ENCODE measurements at places on chromosomes 5 and 9.

DNA sequence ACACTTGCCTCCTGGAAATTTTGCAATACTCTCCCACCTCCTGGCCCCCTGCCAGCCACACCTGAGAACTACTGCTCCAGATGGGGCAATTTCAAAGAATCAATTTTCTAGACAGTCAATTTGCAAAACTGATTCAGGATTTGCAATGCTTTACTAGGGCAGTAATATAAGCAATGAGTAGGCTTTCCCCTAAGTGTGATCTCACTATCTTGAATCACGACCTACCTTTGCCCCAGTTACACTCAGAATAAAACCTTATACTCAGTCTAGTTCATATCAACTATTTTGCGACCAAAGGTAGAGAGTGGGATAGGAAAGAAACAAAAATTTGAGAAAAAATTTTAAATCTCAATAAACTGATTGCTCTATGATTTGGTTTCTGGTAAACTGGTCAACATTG lies 54.4 kb downstream of the DROSHA start:
- DNase-seq: no peak

- DNase-seq: peak; percentile 52
These were observed 36.5 kb upstream of the GLDC start for GRCh38 chr9:6681957-6682501.

DNA sequence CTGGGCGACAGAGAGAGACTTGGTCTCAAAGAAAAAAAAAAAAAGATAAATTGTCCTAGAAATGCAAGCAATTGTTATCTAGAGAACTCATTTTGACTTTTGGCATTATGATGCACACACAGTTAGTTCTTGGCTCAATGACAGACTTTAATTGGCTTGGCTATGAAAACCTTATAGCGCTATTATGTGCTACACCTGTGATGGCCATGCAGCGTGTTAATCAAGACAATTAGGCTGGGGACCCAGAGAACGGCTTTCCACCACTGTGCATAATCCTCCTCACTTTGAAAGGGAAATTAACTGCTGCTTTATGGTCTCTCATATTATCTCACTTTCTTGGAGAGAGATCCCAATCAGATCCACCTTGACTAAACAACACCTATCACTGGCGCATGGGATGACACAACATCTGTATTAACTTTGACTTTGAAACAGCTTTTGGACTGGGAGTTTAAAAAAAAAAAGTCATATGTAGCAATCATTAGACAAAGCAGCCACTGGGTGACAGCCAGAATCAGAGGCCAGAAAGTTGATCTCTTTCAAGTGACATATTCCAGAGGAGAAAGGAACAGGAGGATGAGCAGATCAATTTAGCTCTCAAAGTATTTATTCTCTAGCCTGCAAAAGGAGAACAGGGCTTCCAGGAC lies 132.5 kb downstream of the PPP2R2B start:
- DNase-seq: no peak

DNA sequence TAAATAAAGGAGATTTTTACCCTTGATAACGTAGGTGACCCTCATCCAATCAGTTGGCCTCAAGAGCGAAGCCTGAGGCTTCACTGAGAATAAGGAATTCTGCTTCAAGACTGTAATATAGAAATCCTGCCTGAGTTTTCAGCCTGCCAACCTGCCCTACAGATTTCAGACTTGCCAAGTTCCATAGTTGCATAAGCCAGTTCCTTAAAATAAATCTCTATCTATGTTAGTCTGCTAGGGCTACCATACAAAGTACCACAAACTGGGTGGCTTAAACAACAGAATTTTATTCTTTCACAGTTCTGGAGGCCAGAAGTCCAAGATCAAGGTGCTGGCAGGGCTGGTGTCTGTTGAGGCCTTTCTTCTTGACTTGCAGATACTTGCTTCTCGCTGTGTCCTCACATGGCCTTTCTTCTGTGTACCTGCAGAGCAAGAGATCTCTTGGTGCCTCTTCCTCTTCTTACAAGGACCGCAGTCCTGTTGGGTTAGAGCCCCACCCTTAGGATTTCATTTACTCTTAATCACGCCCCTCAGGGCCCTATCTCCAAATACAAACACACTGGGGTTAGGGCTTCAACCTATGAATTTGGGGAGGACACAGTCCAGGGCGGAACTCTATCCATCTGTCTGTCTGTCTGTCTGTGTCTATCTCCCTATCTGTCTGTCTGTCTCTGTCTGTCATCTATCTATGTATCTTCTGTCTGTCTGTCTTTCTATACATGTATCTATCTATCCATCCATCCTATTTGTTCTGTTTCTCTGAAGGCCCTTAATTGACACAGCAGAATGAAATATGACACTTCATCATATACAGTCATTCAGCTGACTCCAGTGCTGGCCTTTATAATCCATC lies 17.0 kb upstream of the CMBL start:
- no peak for DNase-seq

DNA sequence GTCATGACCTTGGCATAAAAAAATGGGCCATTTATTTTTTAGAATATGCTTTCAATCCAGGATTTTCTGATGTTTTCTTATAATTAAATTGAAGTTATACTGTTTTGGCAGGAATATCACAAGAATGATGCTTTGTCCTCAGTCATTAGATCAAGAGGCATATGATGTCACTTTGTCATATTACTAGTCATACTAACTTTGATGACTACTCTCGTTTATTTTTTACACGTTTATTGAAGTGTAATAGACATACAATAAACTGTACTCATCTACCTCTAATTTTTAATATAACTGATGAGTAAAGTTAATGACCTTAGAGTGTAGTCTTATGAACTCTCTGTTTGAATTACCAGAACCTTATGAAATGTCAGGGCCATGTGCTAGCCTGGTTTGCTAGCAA lies 56.4 kb downstream of the PBX3 start:
- DNase-seq: no peak

DNA sequence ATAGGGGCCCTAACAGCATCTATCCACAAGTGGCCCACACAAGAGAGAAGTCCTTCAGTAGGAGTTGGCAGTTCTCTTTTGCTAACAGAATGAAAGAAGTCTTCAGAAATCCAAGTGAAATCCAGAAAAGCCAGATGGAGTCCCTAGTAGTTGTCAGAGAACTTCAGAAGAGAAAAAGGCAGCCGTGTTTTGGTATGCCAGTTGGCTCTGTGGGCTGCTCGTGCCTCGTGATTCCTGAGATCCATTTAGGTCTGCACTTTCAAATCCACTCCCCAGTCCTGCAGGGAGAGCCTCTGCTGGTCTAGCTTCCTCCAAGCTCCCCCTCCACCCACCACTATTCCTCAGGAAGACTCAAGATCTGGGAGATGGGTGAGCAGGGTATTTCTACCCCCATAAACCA lies 69.0 kb downstream of the CFAP90 start:
- DNase-seq: no peak

DNA sequence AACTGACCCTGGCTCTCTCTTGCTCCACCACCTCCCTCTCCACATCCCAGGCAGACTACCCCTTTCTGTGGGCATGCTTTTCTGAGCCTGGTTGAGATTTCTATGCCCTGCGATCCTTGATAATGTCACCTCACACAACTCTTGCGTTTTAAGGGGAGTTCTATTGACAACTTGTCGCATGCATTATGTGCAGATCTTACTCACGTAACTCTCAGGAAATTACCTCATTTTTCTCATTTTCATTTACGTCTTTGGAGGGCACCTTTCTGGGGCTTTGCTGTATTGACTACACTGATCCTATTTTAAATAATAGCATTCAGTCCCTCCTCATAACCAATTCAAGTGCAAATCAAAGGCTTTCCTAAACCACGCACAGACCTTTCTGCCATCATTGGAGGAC lies 140.4 kb upstream of the WWC1 start:
- no peak for DNase-seq

- DNase-seq: no peak
These were observed 78.4 kb upstream of the RASGRF2 start for GRCh38 chr5:80881726-80882125.

GRCh38 chr5:15021266-15022046 lies 149.9 kb upstream of the ANKH start:
- DNase-seq: no peak

DNA sequence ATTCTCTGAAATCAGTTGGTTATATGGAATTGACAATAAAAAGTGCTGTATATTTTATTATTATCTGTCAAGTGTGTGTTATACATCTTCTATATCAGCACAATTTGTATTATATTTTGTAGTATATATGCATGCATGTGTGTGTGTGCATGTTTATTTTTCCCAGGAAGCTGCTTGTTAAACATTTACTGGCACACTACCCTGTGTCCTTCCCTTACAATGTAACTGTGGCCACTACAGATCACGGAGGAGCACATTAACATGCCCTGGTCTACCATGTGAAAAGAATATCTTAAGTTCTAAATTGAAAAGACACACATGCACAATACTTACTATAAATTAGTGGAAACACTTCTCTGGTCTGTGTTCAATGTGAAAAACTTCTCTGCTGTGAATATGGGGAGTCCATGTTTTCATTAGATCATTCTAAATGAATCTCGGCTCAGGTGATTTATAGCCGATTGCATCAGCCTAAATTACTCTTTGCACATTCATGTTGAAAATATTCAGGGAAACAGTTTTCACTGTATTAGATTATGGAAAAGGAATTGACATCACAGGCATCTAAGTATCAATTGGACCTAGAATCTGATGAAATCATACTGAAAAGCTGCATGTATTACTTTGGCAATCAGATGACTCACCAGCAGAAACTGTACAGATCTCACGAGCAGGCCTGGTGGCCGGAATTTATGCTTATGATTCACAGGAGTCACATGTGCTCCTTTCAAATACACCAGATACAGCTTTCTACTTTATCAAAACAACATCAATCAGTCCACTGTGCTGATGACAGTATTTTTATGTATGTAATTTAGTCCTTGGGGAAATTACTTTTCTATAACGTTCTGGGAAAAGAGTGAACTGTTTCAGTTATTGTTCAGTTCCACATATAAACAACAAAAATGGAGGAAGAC lies 39.4 kb downstream of the LURAP1L start:
- DNase-seq: no peak

GRCh38 chr5:10707198-10708142 lies 53.6 kb downstream of the DAP start:
- no peak for DNase-seq

GRCh38 chr5:58107704-58108103 lies 352.2 kb downstream of the PLK2 start:
- DNase-seq: no peak

- DNase-seq: no peak
These were observed 4.9 kb upstream of the IFNB1 start for GRCh38 chr9:21082671-21083070.

DNA sequence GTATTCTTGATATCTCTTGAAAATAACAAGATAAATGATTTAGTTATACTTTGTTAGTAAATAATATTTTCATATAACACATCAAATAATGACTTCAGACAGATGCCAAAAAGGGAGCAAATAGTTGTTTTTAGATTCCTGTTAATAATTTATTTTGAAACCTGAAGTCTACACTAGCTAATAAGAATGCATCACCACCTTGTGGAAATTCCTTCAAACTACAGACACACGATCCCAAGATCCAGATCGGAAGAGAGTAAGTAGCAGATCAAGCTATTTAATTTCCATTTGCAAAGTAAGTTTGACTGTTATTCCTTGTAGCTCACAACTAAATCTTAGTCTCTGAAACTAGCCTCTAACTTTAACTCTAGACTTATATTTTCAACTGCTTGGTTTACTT lies 35.5 kb upstream of the ISL1 start:
- no peak for DNase-seq

All from bone marrow (tissue), 2 donors.